Activated naive CD4-positive, alpha-beta T cell (primary cell): ENCODE measurements at places on chromosomes 7 and 10.

- no peak for DNase-seq
Measured at GRCh38 chr7:132300599-132301277, 275.5 kb downstream of the PLXNA4 start.

DNA sequence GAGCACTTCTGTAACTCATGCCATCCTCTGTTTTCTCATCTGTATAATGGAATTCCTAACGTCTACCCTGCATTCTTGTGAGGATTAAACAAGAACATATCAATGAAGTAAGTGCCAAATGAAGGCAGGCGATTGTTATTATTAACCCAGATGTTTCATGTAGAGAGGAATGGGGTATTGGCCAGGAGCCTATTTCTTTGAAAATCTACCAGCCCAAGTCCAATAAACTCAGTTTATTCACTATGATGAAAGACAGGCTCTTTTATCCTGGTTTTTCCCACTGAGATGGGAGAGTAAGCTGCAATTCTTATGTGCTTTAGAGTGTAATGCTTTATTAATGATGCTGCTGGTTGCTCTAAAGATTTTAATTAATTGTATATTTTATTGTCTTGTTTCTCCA is 9.6 kb downstream of the CTTNBP2 start:
- no peak for DNase-seq

- no peak for DNase-seq
Measured at GRCh38 chr10:128043259-128044045, 82.8 kb downstream of the MKI67 start.

DNA sequence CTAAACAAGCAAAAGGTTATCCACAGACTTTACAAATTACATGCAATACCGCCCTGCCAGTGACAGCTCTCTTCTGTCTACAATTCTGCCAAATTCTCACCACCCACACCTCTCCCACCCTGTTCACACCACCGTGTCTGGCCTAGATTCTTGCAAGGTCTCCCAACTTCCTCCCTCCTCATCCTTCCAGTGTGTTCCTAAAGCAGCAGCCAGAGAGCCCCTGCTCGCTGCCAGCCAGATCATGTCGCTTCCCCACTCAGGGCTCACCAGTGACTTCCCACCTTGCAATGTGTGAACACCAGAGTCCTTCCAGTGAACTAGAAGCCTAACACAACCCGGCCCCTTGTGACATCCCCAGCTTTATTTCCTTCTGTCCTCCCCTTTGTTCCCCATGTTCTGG is 121.6 kb downstream of the HECW1 start:
- DNase-seq = no peak

DNA sequence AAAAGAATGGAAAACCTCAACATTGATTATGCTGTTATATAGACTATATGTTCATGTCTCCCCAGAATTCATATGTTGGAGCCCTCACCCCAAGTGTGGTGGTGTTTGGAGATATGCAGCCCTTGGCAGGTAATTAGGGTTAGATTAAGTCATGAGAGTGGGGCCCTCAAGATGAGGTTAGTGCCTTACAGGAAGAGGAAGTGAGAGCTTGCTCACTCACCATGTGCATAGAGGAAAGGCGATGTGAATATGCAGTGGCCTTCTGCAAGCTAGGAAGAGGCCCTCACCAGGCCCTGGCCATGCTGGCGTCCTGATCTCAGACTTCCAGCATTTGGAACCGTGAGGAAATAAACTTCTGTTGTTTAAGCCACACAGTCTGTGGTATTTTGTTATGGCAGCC is 14.8 kb downstream of the ZNF33A start:
- no peak for DNase-seq

DNA sequence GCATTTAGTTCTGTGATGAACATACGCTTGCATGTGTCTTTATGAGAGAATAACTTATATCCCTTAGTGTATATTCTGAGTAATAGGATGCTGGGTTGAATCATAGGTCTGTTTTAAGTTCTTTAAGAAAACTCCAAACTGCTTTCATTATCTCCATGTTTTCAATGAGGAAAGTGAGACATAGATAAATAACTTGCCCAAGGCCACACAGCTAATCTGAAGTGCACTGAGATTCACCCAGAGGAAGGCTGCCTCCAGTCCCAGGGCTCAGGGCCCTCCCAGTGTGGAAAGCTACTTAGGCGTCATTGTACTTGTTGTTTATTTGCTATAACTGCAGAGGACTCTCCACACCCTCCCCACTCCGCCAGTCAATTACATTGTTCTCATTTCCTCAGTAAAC is 126.7 kb downstream of the INHBA start:
- DNase-seq = no peak

DNA sequence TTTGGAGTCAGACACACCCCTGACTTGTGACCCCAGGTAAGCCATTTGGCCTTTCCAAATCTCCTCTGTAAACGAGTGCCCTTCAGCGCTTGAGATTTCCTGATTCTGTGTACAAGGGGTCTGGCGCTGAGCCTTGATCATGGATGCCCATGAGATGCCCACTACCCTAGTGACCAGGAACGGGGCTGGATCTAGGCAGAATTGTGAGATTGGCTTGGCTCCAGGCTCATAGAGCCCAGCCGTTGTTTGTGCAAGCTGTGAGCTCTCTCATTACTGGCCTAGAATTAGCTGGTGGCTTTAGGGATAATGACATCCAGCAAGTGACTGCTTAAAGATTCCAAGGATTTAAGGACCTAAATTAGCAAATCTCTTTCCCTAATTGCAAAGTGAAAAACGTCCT is 84.9 kb downstream of the CAMK1D start:
- no peak for DNase-seq

DNA sequence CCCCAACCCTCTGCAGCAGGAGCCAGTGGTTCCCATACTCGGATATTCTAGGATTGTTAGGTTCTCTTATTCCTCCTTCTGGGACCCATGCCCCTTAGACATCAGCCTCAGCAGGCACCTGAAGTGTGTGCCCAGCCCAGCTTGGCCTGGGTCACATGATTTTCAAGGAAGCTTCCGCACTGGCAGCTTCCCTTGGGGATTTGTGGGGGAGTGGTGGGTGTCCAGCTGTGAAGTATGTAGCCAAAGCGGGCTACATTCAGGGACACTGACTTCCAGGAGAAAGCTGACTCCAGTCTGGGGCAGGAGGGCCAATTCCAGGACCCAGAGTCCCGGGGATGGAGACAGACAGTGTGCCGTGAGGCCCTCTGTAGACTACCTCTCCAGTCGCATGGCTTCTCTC is 1.3 kb downstream of the LDB1 start:
- DNase-seq = no peak

GRCh38 chr7:27430105-27430504 is 187.5 kb downstream of the EVX1 start:
- no peak for DNase-seq

GRCh38 chr10:44863344-44864047 is 47.6 kb upstream of the TMEM72 start:
- DNase-seq = no peak

GRCh38 chr7:15494711-15495110 is 67.1 kb downstream of the AGMO start:
- no peak for DNase-seq

DNA sequence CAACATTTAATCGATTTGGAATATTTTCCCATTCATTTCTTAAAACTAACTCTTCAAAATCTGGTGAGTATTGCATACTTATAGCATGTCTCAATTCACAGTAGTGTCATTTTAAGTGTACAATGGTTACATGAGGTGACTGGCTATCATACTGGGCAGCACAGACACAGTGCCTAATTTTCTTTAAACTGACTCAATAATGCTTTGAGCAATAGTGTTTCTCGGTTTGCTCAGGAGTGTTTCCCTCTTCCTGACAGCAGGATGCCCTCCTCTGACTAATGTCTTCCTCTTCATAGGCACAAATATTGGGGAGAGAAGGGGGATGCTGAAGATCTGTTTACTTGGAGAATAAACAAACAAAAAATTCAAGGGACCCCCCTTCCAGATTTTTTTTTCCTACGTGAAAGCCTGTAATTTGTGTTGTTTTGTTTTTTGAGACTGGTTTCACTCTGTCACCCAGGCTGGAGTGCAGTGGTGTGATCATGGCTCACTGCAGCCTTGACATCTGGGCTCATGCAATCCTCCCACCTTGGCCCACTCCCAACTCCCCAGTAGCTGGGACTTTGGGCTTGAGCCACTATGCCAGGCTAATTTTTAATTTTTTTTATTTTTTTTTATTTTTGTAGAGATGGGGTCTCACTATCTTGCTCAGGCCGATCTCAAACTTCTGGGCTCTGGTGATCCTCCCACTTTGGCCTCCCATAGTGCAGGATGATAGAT is 2.2 kb downstream of the MRC1 start:
- DNase-seq = no peak

DNA sequence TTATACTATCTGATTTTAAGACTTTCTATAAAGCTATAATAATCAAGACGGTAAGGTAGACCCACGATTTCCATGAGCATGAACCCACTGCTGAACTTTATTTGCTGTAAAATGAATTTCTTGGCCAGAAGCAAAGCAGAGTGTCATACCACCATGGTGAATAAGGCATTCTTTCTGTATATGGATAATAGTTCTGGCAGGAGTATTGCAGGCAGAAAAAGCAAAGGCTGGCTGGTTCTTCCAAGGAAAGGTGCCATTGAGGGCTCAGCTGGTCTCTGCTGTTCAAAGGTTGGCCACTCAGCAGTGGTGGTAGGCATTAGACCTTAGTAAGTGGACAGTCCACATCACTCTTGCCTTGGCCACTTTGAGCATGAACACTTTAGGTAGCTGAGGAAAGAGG is 104.1 kb upstream of the KCNMA1 start:
- no peak for DNase-seq

DNA sequence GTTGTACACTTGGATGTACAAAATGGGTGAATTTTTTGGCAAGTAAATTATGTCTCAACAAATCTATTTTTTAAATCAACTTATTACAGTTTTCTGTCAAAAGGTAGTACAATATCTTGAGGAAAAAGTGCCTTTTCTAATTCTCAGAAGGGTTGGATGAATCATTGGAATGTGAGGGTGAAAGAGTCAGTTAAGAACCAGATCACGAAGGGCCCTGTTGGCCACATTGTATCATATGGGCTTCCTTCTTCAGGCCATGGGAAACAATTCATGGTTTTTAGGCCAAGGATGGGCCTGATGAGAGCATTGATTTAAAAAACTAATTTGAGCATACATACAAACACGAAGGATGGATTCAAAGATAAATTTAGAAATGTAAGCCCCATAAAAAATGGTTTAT is 503.7 kb downstream of the TNS3 start:
- DNase-seq = no peak

DNA sequence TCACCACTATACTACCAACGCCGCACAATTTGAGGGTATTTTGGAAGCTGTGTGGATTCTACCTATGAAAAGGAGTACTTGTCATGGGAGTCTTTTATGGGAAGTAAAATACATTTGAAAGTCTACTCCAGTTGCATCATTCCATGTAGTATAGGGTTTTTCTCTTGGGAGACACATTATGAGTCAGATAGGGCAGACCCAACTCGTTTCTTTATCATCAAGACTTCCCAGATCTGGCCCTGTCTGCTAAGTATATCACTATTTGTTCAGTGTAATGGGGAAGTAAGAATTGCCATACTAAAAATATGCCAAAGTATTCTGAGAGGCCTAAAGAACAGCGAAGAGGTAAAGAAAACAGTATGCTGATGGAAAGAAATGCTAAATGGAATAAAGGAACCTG is 144.2 kb downstream of the SPAG6 start:
- no peak for DNase-seq

DNA sequence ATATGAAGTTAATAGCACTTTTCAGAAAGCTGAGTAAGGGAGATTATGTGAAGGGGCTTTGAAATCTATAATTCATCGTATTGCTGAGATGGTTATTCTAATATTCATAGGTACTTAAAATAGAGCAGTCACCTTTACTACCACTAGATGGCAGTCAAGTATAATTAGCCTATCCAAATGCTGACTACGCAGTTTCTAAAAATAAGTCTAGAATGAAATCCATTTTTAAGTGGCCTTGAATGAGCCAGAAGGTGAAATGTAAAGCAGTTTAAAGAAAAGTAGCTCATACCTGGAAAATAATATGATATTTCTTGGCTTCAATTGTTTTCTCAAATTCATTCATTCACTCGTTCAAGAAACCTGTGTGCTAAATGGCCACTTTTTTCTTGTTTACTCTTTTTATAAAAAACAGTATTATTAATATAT is 1277.1 kb downstream of the GATA3 start:
- no peak for DNase-seq

- no peak for DNase-seq
Measured at GRCh38 chr10:76251841-76252671, 820.6 kb downstream of the LRMDA start.
